DMS 273 treated with DMSO at 0.1 percent for 48 hours (cell line): ENCODE measurements at places on chromosomes 16 and 17.

DNA sequence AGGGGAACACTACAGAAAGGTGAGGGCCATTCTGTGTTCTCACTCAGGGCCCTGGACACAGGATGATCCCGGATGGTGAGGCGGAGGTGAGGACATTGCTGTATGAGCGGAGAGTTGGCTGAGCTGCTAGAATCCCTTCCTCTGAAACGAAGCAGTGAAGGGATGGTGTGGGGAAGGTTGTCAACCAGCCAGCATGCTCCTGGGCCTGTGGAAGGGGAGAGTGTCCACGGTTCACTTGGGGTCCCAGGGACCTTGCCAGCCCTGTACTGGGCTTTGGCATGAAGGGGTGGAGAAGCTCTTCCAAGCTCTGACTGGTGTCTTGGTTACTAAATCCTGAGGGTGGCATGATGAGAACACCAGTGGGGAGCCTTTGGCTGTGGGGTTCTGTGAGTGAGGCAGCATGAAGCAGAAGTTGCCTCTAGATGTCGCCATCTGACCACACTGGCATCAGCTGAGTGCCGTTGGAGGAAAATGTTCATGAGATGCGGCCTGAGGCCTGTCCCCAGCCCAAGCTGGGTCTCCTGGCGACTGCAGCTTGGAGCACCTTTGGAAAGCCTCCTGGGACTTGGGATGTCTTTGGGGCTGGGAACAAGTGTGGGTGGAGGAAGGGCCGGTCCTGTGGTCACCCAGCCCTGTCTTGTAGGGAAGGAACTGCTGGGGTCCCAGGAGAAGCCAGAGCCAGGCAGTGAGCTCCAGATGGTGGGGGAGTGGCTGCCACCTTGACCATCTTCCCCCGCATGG, 14.8 kb downstream of the PDP2 start:
- no peak for DNase-seq

- DNase-seq = no peak
Observed at GRCh38 chr17:50467855-50468303, 801 bp downstream of the CHAD start.

- no peak for DNase-seq
Observed at GRCh38 chr16:2358811-2359210, 18.3 kb upstream of the ABCA3 start.

- peak; percentile 42 for DNase-seq
Observed at GRCh38 chr17:57552114-57552624, 192.9 kb downstream of the CCDC182 start.

DNA sequence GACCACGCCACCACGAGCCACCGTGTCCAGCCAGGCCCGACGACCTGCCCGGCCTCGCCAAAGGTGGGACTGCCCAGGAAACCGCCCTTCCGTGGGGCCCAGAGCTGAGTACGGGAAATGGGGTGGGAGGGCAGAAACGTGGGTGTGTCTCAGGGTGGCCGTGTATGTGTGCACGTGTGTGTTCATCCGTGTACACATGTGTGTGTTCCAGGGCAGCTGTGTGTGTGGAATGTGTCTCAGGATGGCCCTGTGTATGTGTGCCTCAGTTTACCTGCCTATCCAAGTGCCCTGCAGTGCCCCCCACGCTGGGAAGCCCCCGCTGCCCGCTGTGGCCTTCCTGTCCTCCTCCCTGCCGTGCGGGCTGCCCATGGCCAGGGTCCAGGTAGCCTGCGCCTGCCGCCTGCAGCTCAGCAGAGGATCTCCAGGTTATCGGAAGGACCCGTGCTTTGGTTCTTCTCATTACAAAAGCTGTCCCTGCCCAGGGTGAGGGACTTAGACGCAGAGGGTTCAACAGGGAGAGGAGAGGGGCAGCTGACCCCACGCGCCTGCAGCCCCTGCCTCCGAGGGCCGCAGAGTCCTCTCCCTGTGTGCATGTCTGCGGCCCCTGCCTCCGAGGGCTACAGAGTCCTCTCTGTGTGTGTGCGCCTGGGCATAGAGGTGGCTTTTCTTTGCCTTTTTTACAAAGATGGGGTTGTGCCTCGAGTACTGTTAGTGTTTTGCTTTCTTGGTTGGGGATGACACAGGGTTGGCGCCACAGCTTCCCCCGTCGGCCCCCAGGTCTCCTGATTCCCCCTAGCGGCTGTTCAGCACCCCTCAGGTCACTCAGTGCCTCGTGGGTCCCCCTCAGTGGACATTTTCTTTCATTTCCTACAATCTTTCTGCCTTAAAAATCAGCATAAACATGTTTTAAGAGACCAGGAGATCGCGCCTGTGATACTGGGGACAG, 23.6 kb downstream of the ZNF469 start:
- no peak for DNase-seq

- no peak for DNase-seq
Observed at GRCh38 chr16:72680732-72681131, 367.2 kb downstream of the ZFHX3 start.

- DNase-seq = no peak
Observed at GRCh38 chr16:81164481-81164880, 68.3 kb upstream of the GCSH start.

DNA sequence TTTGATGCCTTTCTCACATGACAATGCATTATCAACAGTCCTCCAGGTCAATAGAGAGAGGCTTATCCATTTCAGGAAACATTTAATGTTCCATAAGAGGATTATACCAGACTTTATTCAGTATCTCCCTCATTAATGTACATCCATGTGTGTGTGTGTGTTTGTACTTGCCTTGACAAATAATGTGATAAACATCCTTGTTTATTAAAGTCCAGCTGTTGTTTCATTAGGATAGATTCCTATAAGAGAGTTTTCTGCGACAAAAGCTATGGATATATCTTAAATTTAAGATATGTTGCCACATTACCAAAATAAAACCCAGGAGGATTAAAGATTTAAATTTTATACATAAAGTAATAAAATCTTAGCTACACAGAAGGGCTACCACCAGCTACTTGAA, 492.6 kb downstream of the TOX3 start:
- no peak for DNase-seq

- DNase-seq = no peak
Observed at GRCh38 chr16:66603537-66604375, 748 bp upstream of the CMTM3 start.

DNA sequence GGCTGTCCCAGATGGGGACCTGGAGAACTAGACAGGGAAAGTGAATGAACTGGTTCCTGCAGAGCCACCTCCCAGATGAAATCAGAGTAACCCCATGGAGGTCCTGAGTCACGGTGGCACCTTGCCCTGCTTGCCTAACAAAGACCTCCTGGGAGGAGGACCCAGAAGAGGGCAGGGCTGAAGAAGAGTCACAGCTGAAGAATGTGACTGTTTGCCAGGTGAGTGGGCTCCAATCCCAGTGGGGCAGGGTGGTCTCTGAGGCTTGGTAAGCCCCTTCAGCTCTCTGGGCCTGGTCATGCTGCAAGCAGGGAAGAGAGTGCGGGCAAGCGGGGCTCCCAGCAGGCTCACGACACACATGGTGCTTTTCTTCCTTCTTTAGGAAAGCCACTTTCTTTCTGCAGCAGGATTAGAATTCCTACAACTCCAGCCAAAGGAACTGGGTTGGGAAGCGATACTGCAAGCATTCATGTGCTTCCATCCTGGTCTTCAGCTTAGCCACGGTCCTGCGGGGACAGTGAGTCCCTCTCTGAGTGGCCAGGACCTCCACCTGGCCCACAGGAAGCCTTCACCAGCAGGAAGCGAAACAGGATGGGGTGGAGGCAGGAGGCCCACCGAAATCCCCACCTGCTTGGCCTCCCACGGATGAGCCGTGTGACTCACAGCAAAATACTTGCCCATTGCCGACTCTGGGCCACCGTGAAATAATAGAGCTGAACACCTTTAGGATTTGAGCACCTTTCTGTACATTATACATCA, 4.3 kb downstream of the C16orf74 start:
- no peak for DNase-seq

DNA sequence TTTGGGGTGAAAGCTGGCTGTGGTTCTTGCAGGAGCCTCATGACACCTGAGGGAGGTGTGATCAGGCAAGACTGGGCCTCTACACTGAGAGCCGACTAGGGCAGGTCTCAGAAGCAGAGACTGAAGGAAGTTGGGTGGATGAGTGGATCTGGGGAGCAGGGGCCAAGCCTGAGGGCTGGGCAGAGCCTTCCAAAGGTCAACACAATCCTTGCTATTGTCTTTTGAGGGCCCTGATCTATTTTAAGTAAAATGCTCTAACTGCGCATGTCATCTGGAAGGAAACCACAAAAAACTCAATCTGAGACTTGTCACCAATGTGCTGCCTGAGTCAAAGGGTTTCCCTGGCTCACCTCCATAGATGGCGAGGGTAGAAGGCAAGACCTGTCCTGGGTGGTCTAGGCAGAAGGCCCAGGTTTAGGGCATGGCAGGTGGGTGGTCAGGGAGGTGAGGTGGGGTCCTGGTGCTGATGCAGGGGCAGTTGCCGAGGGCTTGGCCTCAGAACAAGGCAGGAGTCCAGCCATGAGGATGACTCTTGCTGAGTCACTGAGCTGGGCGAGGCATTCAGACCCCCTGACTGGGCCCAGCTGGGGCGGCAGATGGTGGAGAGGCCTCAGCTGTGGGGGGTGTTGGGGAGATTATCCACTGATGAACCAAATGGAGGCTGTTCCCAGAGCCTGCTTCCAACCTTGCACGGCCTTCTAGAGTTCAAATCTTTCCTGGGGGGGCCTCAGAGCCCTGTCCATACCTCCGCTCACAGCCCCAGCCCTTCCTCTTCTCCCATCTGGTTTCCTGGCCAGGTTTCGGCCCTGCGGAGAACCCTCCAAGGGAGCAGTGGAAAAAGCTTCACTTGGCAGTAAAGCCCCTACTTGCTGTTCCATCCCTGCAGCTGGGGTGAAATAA, 5.1 kb downstream of the MVP start:
- peak; percentile 94 for DNase-seq

DNA sequence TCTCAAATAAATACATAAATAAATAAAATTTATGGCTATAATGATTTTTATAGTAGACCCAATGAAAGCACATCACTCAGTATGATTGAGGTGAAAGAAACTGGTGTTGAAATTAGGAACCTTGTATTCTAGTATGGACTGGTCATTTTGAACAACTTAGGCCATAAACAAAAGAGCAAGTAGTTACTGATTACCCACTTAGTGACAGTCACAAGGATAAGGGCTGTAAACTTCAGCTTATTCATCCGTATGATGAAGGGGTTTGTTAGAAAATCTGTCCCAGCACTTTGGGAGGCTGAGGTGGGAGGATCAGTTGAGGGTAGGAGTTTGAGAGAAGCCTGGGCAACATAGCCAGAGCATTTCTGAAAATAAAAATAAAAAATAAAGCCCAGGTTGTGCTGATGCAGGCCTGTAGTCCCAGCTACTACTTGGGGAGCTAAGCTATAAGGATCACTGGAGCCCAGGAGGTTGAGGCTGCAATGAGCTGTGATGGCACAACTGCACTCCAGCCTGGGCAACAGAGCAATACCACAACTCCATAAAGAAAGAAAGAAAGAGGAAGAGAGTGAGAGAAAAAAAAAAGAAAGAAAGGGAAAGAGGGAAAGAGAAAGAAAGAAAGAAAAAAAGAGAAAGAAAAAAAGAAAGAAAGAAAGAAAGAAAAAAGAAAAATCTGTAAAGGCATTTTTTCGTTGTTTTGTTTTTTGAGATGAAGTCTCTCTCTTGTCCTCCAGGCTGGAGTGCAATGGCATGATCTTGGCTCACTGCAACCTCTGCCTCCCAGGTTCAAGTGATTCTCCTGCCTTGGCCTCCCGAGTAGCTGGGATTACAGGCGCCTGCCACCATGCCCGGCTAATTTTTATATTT, 4.2 kb upstream of the SPAG9 start:
- no peak for DNase-seq

DNA sequence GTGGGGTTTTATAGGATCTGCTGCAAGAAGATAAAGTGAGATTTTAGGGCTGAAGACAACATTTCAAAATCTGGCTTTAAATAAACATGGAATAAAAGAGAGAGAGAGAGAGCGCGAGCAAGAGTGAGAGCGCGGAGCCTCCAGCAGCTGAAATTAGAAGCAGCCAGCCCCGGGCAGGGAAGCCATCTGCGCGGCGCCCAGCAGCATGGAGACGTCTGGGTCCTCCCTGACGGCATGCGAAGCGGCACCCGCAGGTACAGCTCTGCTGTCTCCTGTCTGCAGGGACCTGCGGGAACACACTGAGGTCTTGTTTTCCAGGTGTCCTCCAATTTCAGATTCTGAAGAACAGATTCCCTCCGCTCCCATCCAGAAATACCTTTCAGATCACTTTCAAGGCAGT, 7.9 kb upstream of the BAIAP2 start:
- DNase-seq = no peak

DNA sequence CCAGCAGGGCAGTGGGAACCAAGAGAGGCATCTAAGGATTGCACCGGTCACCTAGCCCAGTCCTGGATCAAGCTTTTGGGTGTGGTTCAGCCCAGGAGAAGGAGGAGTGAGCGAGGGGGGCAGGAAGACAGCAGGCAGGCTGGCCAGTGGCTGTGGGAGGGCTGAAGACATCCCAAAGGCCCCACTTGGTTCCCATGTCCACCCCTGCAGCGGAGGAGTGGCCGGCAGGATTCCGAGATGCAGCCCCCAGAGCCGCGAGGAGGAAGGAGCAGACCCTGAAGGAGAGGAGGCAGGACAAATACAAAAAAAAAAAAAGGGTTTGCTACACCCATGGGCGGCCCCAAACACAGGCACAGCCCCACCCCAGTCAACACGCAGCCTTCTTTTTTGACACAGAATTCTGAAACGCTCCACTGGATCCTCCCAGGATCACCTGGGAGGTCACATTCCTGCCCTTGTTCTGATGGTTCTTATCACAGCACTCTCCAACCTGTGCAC, 1.1 kb upstream of the SLC47A2 start:
- no peak for DNase-seq

- DNase-seq = no peak
Observed at GRCh38 chr17:75764711-75765421, at the start of gene GALK1. TSS of gene GALK1 (minus strand) at chr17:75765192. CDS start at chr17:75765136, 56 bp downstream.

DNA sequence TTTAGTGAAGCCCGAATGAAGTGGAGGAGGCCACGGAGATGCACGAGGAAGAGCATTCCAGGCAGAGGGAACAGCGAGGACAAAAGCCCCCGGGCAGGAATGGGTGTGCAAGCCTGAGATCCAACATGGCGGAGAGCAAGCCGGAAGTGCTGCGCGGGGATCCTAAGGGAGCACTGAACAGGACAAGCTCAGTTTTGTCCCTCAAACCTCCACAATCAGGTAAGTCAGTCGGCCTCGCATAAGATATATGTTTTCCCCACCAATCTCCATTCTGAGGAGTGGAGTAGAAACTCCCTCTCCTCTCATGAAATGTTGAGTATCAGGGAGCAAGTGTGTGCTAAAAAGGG, 32.9 kb upstream of the USP22 start:
- DNase-seq = no peak

- no peak for DNase-seq
Observed at GRCh38 chr17:6574687-6575595, 18.6 kb upstream of the PITPNM3 start.

- no peak for DNase-seq
Observed at GRCh38 chr17:73292031-73292531, 19.7 kb downstream of the CDC42EP4 start.

- no peak for DNase-seq
Observed at GRCh38 chr16:84604477-84605013, 13.3 kb downstream of the COTL1 start.
